GM23338 (cell line): ENCODE measurements at places on chromosomes 13 and 19. TPM values are rescaled to one million over a fixed set of nuclear protein-coding genes. Genes with fewer than 3 reads are reported as not detected.

- no peak for DNase-seq
- no peaks in the 10 kb centered on the region for H3K36me3 ChIP-seq
- H3K27ac ChIP-seq = no peak overlapping the region
- no peak overlapping the region for H3K4me3 ChIP-seq
Observed at GRCh38 chr13:30299786-30300185, 7.6 kb downstream of the KATNAL1 start.

DNA sequence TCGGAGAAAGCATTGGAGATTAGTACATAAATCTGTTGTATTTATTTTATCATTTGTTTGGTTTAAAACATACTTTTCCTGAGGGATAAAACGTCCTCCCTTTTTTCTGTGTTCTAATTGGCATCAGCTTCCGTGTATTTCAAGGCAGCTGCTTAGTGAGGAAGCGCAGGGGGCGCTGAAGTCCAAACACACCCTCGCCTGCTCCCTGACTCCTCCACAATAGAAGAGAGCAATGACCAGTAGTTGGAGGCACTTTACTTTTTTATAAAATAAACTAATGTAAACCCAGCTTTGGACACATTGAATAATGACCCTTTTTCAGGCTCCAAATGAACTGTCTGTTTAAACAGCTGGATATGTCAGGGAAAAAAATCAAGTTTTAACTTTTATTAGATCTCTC is 79.9 kb downstream of the RNASEH2B start:
- H3K4me3 ChIP-seq = no peak overlapping the region
- H3K4me1 ChIP-seq = peaks cover 20% of the 10 kb centered on the region
- no peaks in the 10 kb centered on the region for H3K27me3 ChIP-seq
- no peaks in the 10 kb centered on the region for H3K36me3 ChIP-seq

GRCh38 chr13:52644108-52644507 is 1.9 kb downstream of the HNRNPA1L2 start:
- H3K27ac ChIP-seq = no peak overlapping the region
- H3K36me3 ChIP-seq = no peaks in the 10 kb centered on the region; the same call in 1 of the 2 replicates
- H3K4me1 ChIP-seq = no peaks in the 10 kb centered on the region
- no peak overlapping the region for H3K4me3 ChIP-seq
- no peak for DNase-seq

GRCh38 chr13:97434397-97435201 is 630 bp downstream of the RAP2A start:
- H3K4me3 ChIP-seq = peak overlapping the region; percentile 90
- DNase-seq = peak; percentile 32
- H3K27ac ChIP-seq = peak overlapping the region; percentile 42; the same call in 1 of the 2 replicates
- H3K27me3 ChIP-seq = no peaks in the 10 kb centered on the region
- H3K4me1 ChIP-seq = peaks cover 12% of the 10 kb centered on the region; the same call in 1 of the 2 replicates

DNA sequence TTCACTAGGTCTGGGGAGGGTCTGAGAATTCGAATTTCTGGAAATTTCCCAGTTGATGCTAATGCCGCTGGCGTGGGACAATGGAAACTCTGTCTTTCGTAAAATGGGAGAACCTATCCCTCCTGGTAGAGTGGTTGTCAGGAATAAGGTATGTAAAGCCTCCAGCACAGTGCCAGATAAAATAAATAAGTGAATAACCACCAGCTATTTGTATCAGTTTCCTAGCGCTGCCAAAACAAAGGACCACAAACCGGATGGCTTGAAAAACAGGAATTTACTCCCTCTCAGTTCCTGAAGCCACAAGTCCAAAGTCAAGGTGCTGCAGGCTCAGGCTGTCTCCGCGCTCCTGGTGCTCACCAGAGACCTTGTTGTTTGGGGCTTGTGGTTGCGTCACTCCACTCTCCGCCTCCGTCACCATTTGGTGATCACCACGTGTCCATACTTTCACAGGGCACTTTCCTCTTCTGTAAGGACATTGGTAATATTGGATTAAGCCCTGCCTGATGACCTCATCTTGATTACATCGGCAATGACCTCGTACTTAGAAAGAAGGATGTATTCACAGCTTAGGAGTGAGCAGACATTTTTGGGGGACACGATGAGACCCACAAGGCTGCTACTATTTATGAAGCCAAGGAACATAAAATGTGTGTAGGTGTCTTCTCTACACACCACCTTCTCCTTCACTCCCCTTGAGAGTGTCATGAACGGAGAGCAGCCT is 428.5 kb downstream of the IRS2 start:
- H3K36me3 ChIP-seq = no peaks in the 10 kb centered on the region
- no peaks in the 10 kb centered on the region for H3K4me1 ChIP-seq
- no peaks in the 10 kb centered on the region for H3K27me3 ChIP-seq
- no peak for DNase-seq

DNA sequence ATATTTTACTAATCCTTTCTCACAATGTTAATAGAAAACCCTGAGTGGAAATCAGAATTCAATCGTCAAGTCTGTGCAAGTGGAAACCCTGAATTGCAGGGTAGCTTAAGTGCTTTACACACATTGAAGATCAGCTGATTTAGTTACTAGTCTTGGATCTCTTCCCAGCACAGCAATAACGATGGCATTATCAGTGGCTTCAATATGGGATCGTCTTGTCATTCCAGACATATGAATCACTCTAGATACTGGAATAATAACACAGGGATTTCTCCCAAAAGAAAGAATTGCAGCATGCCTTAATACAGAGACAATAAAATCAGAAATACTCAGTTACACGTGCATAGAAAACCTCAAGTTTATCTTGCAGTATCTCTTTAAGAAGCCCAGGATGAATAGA is 12.6 kb upstream of the METTL21C start:
- no peak for DNase-seq
- H3K27ac ChIP-seq = no peak overlapping the region
- no peaks in the 10 kb centered on the region for H3K4me1 ChIP-seq
- H3K36me3 ChIP-seq = no peaks in the 10 kb centered on the region

DNA sequence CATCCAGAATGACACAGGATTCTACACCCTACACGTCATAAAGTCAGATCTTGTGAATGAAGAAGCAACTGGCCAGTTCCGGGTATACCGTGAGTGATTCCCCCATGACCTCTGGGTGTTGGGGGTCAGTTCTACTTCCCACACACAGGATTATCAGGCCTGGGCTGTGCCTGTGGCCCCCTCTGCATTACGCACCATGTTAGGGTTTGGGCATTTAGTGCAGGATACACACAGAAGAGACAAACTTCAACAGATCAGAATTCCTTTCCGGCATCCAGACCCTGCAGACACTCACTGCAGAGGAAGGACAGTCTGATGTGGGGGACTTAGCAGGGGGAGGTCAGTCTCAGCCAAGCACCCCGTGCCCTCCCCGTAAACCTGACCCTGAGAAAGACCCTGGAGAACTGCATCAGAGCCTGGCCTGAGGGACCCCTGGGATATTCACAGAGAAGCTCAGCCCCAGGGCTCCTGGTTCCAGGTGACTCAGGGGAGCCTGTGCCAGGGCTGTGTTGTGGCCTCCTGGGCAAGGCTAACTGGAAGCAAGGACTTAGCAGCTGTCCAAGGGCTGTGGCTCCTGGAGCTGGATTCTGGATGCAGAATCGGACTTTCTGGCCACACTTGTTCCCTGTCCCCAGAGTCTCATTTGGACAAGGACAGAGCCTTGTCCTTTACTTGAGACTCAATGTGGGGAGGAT is 1.7 kb downstream of the CEACAM5 start:
- no peak for DNase-seq
- H3K27me3 ChIP-seq = no peaks in the 10 kb centered on the region
- H3K4me3 ChIP-seq = no peak overlapping the region
- H3K27ac ChIP-seq = no peak overlapping the region

DNA sequence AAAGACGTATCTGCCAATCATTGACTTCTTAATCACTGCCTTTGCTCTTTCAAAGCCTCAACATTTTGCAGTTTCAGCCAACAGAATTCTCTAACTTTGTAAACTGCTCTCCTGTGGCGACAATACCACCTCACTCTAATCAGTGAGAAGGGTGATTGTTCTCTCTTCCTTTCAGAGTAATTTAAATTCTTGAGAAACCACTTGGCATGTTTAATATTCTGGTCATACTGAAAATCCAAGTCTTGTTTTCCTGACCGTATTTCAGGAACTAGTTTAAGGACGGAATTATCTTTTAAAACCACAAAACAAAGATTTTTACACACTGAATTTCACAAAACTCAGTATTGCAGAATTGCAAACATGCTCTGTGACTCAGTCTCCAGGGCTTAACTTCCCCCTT is 5.2 kb upstream of the CDC16 start:
- H3K4me1 ChIP-seq = peaks cover 51% of the 10 kb centered on the region
- peak overlapping the region; percentile 34 for H3K4me3 ChIP-seq
- no peaks in the 10 kb centered on the region for H3K36me3 ChIP-seq
- H3K27ac ChIP-seq = peak overlapping the region; percentile 95
- no peaks in the 10 kb centered on the region for H3K27me3 ChIP-seq

DNA sequence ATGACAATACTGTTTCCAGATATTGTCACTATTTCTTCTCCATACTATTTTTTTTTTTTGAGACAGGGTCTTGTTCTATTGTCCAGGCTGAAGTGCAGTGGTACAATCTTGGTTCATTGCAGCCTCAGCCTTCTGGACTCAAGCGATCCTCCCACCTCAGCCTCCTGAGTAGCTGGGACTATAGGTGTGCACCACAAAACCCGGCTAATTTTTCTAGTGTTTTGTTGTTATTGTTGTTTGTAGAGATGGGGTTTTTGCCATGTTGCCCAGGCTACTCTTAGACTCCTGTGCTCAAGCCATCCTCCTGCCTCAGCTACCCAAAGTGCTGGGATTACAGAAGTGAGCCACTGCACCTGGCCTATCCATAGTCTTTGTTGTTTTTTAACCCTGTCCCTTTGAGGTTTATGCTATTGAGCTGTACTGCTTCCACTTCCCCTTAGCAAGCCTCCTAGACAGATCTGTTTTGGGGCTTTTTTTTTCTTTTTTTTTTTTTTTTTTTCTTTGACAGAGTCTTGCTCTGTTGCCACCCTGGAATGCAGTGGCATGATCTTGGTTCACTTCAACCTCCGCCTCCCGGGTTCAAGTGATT is 27.6 kb upstream of the MAP3K10 start:
- H3K4me1 ChIP-seq = no peaks in the 10 kb centered on the region
- H3K27me3 ChIP-seq = no peaks in the 10 kb centered on the region
- no peaks in the 10 kb centered on the region for H3K36me3 ChIP-seq
- H3K27ac ChIP-seq = no peak overlapping the region

DNA sequence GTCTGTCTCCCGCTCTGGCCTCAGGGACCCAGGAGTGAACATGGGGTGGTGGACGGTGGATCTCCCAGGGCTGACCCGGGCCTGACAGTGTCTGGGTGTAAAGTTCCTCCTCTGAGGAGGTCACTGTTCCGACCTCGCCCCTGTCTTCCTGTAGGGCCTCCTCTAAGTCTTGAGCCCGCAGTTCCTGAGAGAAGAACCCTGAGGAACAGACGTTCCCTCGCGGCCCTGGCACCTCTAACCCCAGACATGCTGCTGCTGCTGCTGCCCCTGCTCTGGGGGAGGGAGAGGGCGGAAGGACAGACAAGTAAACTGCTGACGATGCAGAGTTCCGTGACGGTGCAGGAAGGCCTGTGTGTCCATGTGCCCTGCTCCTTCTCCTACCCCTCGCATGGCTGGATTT is at the start of gene SIGLEC9:
Gene SIGLEC9, plus strand, starts transcription at position 178 of the 400 bp plus-strand sequence. Its CDS starts 69 bp downstream, at position 247.
- DNase-seq = no peak
- no peaks in the 10 kb centered on the region for H3K36me3 ChIP-seq
- no peaks in the 10 kb centered on the region for H3K4me1 ChIP-seq
- no peak within 1 kb of the TSS for H3K4me3 ChIP-seq
- H3K27ac ChIP-seq = no peak within 1 kb of the TSS

DNA sequence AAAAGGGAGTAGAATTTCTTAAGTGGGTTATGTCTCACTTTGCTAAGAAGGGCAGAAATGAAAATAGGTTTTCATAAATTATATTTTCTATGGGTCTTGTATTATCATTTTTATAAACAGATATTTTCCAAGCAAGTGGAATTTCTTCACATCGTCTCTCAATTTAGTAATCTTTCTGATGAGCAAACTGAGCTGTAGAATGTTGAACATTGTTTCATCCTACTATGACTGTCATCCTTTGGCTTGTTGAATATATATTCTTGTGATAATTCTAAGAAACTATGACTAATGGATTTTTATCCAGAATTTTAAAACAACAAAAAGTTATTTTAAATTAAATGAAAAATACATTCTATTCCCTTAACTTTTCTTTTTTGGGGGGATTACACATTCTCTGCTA is 313.8 kb downstream of the ENOX1 start:
- no peak for DNase-seq
- no peaks in the 10 kb centered on the region for H3K27me3 ChIP-seq

- no peaks in the 10 kb centered on the region for H3K4me1 ChIP-seq
- no peak overlapping the region for H3K4me3 ChIP-seq
- H3K27me3 ChIP-seq = no peaks in the 10 kb centered on the region
- no peaks in the 10 kb centered on the region for H3K36me3 ChIP-seq
Observed at GRCh38 chr13:22252281-22252830, 581.5 kb downstream of the FGF9 start.

DNA sequence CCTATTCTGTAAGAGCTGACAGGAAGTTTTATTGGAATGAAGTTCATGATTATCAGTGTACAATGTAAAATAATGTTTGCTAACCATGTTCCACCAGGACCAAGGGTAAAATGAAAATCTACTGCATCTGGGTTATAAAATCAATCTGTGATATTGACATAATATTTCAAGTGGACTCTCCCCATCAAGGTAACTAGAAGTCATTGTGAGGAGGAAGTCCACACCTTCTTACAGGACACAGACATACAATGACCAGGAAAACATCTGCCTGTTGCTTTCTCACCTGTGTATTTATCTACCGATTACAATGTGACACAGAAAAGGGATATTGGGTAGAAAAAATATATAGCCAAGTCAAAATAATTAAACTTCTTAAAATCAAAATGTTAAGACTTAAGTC is 140.7 kb upstream of the RFC3 start:
- DNase-seq = no peak
- H3K27me3 ChIP-seq = no peaks in the 10 kb centered on the region
- H3K4me1 ChIP-seq = no peaks in the 10 kb centered on the region
- H3K36me3 ChIP-seq = no peaks in the 10 kb centered on the region

GRCh38 chr19:57559008-57559403 is 657 bp downstream of the ZNF550 start:
- H3K27ac ChIP-seq = no peak overlapping the region
- H3K4me1 ChIP-seq = peaks cover 6% of the 10 kb centered on the region

GRCh38 chr19:14115756-14116155 is 1.8 kb downstream of the PRKACA start:
- H3K4me3 ChIP-seq = no peak overlapping the region
- DNase-seq = no peak
- no peaks in the 10 kb centered on the region for H3K27me3 ChIP-seq
- H3K4me1 ChIP-seq = peaks cover 51% of the 10 kb centered on the region
- H3K36me3 ChIP-seq = no peaks in the 10 kb centered on the region; the same call in 1 of the 2 replicates
- H3K27ac ChIP-seq = no peak overlapping the region

- peak overlapping the region; percentile 85 for H3K27ac ChIP-seq
- no peak for DNase-seq
- no peaks in the 10 kb centered on the region for H3K36me3 ChIP-seq
- H3K4me3 ChIP-seq = peak overlapping the region; percentile 31; the same call in 1 of the 2 replicates
- H3K4me1 ChIP-seq = peaks cover 59% of the 10 kb centered on the region
- no peaks in the 10 kb centered on the region for H3K27me3 ChIP-seq
Observed at GRCh38 chr13:111203736-111204389, 88.8 kb downstream of the ARHGEF7 start.

- H3K27me3 ChIP-seq = no peaks in the 10 kb centered on the region
- no peaks in the 10 kb centered on the region; the same call in 1 of the 2 replicates for H3K4me1 ChIP-seq
- H3K4me3 ChIP-seq = no peak overlapping the region
Observed at GRCh38 chr19:46617601-46618000, 7.3 kb downstream of the PTGIR start.

KIR3DL1 gene
- total RNA-seq = not detected in 2 replicates

ZNF610 gene
- total RNA-seq = 5.3 and 6.3 TPM in 2 replicates

LENG9 gene
- total RNA-seq = 3.3 and 6.4 TPM in 2 replicates

GAPDHS gene
- not detected in 2 replicates for total RNA-seq

PLK5 gene
- total RNA-seq = 0.23 and 1.2 TPM in 2 replicates

ZGLP1 gene
- total RNA-seq = 1.5 and 4.7 TPM in 2 replicates

SERPINE3 gene
- total RNA-seq = 0.08 and 0.17 TPM in 2 replicates

SYT5 gene
- total RNA-seq = 0.54 and 2.1 TPM in 2 replicates

LAIR1 gene
- 1.3 TPM in 1 of 2 replicates, not detected in the other for total RNA-seq
